K562 (cell line): ENCODE measurements at places on chromosomes 1 and 21. TPM values are rescaled to one million over a fixed set of nuclear protein-coding genes. Genes with fewer than 3 reads are reported as not detected.
A peak's percentile ranks its signal among the peaks of the same experiment; 100 is the strongest.

CHD1L gene
- total RNA-seq, result 55.3 and 59.3 TPM in 2 replicates

TTC22 gene
- not detected in 2 replicates for total RNA-seq

TENT5C gene
- total RNA-seq, result 7.1 and 7.7 TPM in 2 replicates

CELA3B gene
- total RNA-seq, result 3.1 and 3.8 TPM in 2 replicates

KCNC4 gene
- total RNA-seq, result 1.8 and 2.0 TPM in 2 replicates

AMY1A gene
- 0.33 TPM in 1 of 2 replicates, not detected in the other for total RNA-seq

FCGR1A gene
- not detected in 2 replicates for total RNA-seq

PGLYRP3 gene
- total RNA-seq, result not detected in 2 replicates

INSRR gene
- 0.18 TPM in 2 replicates for total RNA-seq

OR2G3 gene
- total RNA-seq, result not detected in 2 replicates

JAM2 gene
- total RNA-seq, result not detected in 2 replicates

- no peak for DNase-seq
Observed at GRCh38 chr1:36560621-36561360, 78.1 kb upstream of the CSF3R start.

GRCh38 chr1:29123887-29124365 is at the start of gene TMEM200B:
TSS of gene TMEM200B (minus strand) at chr1:29123903. CDS start at chr1:29121828, 2,075 bp downstream.
- DNase-seq, result no peak

DNA sequence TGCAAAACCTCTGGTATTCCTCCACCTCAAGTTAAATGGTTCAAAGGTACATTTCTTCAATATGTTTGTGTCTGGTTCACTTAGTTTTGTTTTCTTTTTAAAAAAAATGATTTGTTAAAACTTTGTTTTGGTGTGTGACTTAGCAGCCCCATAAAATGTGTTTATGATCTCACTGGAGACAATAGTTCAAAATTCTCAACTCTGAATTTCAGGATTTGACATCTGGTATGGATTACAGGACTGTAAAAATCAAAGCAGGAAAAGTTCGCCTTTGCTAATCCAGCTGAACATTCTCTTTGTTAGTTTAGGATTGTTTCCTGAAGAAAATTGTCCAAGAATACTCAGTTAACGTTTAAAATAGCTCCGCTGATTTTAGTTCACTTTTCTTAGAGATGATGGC is 231.7 kb downstream of the HMCN1 start:
- DNase-seq, result no peak

GRCh38 chr1:84246213-84246612 is 55.3 kb upstream of the SAMD13 start:
- no peak for DNase-seq

DNA sequence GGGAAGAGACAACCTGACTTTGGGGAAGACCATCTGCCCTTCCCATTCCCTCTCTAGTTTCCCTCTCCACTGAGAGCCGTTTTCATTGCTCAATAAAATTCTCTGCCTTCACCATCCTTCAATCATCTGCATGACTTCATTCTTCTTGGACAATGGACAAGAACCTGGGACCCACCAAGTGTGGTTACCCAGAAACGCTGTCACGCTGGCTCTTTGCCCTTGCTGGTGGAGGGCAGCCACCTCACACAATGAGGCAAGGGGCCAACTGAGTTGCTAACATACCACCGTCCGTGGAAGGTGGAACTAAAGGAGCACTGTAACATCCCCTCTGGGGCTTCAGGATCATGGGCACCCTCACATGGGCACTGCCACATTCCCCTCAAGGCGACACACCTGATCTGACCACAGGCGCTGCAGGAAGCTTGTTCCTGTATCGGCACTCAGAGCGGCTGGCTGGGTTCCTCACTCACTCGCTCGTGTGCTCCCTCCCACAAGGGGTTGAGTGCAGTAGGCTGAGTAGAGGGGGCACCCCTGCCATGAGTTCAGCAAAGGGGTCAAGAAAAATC is 652.4 kb downstream of the PLPP3 start:
- no peak for DNase-seq

- DNase-seq, result no peak
Observed at GRCh38 chr1:214029796-214030195, 42.0 kb downstream of the PROX1 start.

DNA sequence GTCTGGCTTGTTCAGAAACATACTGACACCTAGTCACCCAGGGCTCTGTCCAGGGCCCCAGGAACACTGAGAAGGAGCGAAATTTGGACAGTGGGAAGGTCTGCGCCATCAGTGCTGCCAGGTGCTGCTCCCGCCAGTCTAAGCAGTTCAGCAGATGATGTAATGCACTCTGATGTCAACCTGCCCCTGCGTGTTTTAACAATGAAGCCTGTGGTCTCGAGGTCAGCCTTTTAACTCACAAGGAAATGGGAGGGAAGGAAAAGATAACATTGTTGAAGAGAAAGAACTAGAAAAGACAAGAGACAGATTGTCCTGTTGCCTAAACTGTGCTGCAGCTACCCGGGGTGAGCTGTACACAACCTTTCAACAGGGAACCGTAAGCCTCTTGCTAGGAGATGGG is 126.6 kb upstream of the IFFO2 start:
- DNase-seq, result no peak

DNA sequence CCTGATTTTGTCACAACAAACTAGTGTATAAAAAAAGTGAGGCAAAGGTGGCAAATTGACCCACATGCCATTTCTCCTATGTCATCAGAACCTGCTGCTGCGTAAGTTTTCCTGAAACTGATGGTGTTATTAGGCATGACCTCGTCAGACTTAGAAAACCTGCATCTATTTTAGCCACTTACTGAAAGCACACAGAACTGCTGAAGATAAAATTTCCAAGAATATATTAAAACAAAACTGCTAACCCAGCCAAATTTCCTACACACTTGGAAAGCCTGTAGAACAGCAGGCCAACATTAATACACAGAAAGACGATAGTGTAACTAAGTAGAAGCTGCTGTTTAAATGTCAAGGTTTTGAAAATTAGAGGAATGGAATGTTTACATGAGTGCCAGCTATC is 674.5 kb upstream of the CXADR start:
- no peak for DNase-seq

DNA sequence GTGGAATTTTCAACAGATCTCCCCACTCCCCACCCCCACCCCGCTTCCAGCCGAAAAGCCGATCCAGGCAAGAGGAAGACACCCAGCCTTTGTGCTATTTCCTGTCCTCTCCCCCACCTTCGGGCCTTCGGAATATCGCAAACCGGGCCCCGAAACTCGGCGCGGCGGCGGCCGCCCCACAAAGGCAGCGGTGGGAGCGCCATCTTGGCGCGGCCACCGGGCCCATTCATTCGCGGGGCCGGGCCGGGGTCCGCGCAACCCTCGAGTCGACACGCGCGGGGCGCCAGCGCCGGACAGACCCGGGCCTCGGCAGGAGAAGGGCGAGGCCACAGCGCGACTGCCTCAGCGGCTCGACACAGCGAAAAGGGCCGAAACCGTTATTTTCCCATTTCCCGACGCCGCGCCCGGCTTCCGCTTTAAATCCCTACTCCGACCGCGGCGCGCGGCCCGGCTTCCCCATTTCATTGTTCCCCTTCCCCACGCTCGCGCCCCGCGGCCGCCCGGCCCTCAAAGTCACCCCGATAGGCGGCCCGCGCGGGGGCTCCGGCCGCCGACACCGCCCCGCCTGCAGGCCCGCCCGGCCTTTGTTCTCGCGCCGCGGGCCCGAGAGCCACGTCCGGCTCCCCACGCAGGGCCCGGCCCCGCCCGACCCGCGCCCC is 911 bp downstream of the GNB1 start:
- peak; percentile 52 for DNase-seq

GRCh38 chr1:226661965-226662364 is 77.1 kb downstream of the ITPKB start:
- DNase-seq, result no peak

- no peak for DNase-seq
Observed at GRCh38 chr1:157310401-157310800, 172.2 kb upstream of the ETV3 start.

DNA sequence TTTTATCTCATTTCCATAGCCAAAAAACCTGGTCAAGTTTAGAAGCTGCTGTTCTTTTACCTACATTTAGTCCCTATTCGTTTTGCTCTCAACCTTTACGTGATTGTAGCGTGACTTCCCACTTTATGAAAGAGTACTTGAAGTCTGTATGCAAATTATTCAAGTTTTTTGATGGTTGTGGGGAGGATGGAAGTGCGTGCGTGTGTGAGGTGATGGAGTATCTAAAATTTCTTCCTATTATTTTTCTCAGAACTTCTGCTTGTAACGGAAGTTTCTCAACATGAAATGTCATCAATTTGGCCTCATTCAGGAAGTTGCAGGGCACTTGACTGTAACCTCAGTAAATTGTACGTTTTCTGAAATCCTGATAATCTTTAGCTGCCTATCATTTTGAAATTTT is 64.0 kb downstream of the SAMSN1 start:
- no peak for DNase-seq

DNA sequence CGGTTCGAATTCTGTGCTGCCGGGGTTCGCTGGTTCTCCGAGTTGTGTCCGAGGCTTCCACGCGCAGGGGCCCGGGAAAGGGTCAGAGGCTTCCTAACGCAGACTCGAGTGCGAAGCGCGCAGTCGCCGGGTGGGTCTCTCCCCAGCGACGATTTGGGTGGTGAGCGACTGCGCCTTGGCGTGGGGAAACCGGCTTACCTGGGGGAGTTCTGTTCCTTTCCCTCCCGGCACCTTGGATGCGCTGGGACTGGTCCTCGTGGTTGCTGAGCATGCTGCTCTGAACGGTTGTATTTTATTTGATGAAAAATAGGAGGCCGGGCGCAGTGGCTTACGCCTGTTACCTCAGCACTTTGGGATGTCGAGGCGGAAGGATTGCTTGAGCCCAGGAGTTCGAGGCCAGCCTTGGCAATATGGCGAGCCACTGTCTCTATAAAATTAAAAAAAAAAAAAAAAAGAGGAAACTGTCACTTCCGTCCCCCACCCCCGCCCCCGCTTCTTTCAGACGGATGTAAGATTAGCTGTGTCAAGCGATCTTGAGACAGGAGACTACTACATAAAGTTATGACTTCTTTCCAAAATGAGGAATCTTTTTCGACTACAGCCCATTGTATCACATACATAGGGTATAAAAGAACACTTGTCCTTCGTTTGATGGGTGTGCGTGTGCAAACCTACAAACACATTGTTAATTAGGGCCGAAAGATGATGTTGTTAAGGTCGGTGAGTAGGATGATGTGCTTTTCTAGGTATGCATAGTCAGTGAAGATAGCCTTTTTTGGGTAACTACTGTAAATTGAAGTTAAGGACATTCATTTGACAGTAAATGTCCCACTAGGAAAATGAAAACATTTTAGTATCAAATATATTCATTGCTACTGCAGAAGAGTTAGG is at the start of gene CCDC18:
Gene CCDC18, plus strand, starts transcription at position 2 of the 891 bp plus-strand sequence. CDS start 2,638 bp downstream, outside the sequence.
- peak; percentile 20 for DNase-seq

DNA sequence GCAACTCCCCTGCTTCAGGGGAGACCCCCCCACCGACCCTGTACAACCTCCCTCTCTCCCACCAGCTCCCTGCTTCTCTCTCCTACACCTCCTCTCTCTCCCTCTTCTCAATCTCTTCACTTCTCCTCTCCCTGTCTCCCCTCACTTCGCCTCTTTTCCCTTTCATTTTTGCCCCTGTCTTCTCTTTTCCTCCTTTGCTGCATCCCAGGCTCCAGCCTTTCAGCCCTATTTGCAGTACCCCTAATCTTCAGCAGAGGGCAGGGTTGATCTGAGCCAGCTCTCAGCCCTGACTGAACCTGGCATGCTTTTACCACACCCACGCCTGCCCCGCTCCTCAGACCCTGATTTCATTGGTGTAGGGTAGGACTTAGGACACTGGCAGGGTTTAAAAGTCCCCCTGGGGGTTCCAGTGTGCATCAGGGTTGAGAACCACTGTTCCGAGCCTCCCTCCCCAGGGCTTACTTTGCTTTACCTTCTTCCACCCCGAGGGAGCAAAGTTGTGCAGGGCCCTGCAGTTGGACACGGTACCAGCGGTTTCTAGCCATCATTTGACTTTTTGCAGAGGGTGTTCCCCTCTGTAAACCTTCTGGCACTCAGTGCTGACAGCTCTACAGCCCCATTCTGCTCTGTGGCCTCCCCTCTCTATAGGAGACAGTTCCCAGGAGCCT is 67.3 kb upstream of the CNTN2 start:
- peak; percentile 66 for DNase-seq

DNA sequence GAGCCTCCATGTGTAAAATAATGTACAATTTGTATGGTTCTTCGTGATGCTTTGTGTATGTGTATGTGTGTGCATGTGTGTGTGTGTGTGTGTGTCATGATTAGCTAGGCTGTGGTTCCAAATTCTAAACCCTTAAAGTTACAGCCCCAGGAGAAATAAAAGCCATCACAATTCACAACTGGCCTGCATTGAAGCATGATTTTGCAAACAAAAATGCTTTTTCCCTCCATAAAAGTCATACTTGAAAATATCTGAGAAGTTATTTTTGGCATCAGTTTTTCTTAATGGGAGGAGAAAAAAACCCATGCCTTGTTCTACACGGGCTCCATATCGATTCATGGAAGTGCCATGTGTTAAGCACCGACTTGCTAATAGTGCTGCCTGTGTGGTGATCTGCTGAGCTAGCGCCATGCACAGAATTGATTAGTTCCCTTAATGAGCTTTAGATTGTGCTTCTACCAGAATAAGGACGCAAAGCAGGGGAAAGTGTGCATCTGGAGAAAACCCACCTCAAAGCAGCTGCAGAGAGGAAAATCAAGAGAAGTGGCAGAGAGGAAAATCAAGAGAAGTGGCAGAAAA is 207.3 kb downstream of the DSCAM start:
- DNase-seq, result no peak

DNA sequence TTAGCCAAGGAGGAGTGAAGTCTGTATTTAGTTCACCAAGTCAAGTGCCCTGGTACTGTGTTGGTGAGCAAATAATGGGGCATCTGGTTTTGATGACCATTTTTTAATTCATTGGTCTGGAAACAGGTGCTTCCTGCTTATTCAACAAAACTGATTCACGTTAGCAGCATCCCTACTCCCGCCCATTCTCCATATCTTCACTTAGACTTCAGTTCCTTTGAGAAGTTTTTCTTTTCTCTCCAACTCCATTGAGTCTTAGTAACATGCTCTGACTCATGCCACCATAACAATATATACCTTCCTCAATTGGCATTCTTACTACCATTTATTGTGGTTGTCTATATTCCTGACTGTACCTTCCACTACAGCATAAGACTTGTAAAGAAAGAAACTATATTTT is 468.9 kb downstream of the DPYD start:
- DNase-seq, result no peak

- no peak for DNase-seq
Observed at GRCh38 chr1:161791904-161792655, 26.0 kb downstream of the ATF6 start.

DNA sequence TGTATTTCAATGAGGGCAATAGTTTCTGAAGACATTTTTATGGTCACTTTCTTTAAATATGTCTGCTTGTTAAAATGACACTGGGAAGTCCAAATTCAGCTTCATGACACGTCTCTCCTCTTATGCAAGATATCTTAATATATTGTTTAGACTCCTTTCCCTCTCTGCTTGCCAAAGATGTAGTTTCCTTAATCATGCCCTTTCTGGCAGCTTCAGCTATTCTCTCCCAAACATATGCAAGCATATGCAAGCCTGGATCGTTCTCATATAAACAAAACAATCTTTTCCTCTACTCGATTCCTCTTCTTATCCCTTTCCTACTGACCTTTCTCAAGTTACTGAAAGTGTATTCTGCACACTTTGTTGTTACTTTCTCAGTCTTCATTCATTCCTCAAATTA is 372.2 kb downstream of the PTBP2 start:
- DNase-seq, result no peak
